ENCODE measurements at places on chromosomes 7 and 10.

GRCh38 chr10:86944471-86944870 is 12.9 kb downstream of the MMRN2 start:
- no peak overlapping the region for H3K27ac ChIP-seq
- no peaks in the 10 kb centered on the region for H3K36me3 ChIP-seq
- H3K4me3 ChIP-seq = no peak overlapping the region
- no peak for DNase-seq
- no peaks in the 10 kb centered on the region for H3K27me3 ChIP-seq
- H3K4me1 ChIP-seq = no peaks in the 10 kb centered on the region

GRCh38 chr7:102287981-102288278 is 1.3 kb downstream of the SH2B2 start:
- H3K36me3 ChIP-seq = no peaks in the 10 kb centered on the region
- H3K27ac ChIP-seq = no peak overlapping the region
- DNase-seq = no peak
- peaks cover 5% of the 10 kb centered on the region for H3K4me1 ChIP-seq

GRCh38 chr7:95322396-95322795 is 1.9 kb downstream of the PON1 start:
- no peaks in the 10 kb centered on the region for H3K27me3 ChIP-seq
- H3K4me3 ChIP-seq = no peak overlapping the region
- DNase-seq = no peak
- H3K4me1 ChIP-seq = no peaks in the 10 kb centered on the region

GRCh38 chr10:29688230-29688661 is 53.5 kb upstream of the SVIL start:
- no peaks in the 10 kb centered on the region for H3K4me1 ChIP-seq
- H3K36me3 ChIP-seq = no peaks in the 10 kb centered on the region
- H3K4me3 ChIP-seq = no peak overlapping the region
- no peak for DNase-seq
- no peaks in the 10 kb centered on the region for H3K27me3 ChIP-seq
- H3K27ac ChIP-seq = no peak overlapping the region

DNA sequence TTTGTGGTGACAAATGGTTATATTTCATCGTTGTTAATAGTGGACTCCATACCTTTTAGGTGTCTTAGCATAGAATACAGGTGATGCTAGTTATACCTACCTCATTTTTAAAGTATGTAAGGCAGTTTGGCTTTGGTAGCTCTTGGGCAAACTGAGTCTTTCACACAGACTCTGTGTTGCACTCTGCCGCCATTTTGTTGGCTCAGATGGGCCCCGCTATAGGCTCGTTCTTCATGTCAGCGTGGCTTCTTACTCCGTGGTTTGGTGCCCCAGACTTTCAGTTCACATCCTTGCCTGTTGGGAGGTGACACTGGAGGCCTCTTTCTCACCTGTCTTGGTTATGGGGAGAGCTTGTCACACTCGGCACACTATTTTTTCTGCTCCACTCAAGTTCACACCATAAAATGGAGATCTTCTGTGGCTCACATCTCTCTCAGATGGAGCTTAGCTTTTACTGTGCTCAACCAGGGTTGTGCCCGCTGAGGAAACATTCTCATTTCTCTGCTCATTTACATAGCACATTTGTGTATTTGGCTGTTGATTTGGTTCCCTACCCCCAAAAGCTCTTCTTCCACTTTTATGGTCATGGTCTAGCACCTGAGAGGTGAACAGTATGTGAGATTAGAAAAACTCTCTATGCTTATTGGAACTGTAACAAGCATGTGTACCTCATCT is 178.5 kb downstream of the ARID5B start:
- peaks cover 43% of the 10 kb centered on the region for H3K4me1 ChIP-seq
- no peak for DNase-seq
- H3K4me3 ChIP-seq = no peak overlapping the region
- H3K27me3 ChIP-seq = no peaks in the 10 kb centered on the region
- no peak overlapping the region for H3K27ac ChIP-seq

DNA sequence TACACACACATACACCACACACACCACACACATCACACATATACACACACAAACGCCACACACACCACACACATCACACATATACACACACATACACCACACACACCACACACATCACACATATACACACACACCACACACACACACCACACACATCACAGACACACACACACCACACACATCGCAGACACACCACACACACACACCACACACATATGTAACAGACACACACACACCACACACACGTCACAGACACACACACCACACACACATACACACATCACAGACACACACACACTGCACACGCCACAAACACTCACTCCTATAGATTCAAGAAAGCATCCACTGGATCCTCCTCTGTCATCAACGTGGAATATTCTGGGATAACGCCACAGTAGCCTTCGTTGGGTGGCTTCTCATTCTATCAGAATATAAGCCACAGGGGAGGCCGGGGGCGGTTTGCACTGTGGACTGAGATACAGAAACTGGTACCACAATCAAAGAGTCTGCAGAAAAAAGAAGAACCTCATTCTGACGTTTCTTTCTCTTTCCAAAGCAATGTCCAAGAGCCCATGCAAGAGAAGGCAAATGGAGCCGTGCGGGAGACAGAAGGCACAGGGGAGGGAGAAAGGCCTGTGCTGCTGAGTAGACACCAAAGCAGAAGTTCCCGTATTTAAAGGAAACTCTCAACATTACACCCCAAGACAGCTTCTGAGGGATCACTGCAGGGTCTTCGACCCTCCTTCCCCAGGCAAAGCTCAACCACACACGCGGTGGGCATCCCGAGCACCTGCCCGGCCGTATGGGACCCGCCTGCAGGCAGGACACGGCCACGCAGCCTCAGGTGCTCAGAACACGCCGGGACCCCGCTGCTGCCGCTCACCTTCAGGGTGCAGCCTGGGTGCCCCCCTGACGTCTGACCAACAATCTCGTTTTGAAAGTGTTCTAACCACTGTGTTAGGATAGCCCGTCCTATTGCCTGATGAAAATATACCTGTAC is 321.2 kb downstream of the DNAJB6 start:
- DNase-seq = no peak
- H3K4me1 ChIP-seq = no peaks in the 10 kb centered on the region
- no peak overlapping the region for H3K27ac ChIP-seq
- H3K27me3 ChIP-seq = no peaks in the 10 kb centered on the region
- H3K36me3 ChIP-seq = no peaks in the 10 kb centered on the region

GRCh38 chr10:82256275-82256674 is 381.3 kb downstream of the NRG3 start:
- no peak overlapping the region for H3K27ac ChIP-seq
- peaks cover 8% of the 10 kb centered on the region for H3K4me1 ChIP-seq
- no peaks in the 10 kb centered on the region for H3K36me3 ChIP-seq
- no peak overlapping the region for H3K4me3 ChIP-seq

DNA sequence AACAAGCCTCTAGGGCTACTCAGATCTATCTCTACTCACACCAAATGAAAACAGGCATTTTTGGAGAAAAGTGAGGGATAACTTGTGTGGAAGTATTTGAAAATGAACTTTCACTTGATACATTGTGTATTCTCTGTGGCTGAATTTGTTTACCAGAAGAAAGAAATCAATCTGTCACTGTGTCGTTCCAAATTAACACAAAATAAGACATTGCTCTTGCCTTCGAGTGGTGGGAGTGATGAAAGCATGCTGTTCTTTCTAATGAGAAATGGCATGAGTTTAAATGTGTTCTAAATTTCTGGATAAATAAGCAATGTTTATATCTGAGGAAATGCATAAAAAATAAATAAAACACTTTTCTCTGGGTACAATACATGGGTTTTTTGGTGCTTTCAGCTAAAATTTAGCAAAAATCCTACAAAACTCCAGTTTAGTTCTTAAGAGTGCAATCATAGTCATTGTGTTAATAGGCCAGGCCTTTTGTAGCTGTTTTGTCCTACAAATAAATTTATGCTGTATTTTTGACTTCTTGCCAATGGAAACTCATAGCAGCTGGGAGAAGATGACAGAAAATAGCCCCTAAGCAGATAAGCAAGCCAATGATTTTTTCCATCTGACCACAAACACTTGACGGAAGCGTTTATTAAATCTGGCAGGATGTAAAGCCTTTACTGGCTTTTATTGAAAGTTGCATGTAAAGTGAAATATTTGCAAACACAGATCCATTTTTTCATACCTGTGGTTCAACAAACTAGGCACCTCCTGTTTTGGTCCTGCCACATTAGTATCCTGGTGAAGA is 1064.1 kb upstream of the GHITM start:
- no peaks in the 10 kb centered on the region for H3K4me1 ChIP-seq
- H3K36me3 ChIP-seq = no peaks in the 10 kb centered on the region
- no peaks in the 10 kb centered on the region for H3K27me3 ChIP-seq
- DNase-seq = no peak
- no peak overlapping the region for H3K27ac ChIP-seq

DNA sequence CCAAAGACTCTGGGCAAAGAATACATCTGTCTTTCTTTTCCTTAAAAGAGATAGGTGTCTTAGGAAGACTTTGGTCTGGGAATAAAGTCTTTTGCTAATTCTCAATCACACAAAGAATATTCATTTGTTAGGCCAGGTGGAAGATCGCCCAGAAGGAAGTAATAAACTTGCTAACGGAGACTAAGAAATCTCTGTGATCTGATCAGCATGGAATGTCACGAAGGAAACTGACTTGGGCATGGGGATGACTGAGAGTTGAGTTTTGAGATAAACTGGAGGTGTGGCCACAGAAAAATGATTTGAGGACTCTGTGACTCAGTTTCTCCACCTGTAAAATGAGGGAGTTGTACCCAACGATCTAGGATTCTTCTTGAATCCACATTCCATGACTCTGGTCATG is 161.1 kb upstream of the SVIL start:
- no peak overlapping the region for H3K4me3 ChIP-seq
- peak overlapping the region; percentile 62 for H3K27ac ChIP-seq
- no peaks in the 10 kb centered on the region for H3K4me1 ChIP-seq

DNA sequence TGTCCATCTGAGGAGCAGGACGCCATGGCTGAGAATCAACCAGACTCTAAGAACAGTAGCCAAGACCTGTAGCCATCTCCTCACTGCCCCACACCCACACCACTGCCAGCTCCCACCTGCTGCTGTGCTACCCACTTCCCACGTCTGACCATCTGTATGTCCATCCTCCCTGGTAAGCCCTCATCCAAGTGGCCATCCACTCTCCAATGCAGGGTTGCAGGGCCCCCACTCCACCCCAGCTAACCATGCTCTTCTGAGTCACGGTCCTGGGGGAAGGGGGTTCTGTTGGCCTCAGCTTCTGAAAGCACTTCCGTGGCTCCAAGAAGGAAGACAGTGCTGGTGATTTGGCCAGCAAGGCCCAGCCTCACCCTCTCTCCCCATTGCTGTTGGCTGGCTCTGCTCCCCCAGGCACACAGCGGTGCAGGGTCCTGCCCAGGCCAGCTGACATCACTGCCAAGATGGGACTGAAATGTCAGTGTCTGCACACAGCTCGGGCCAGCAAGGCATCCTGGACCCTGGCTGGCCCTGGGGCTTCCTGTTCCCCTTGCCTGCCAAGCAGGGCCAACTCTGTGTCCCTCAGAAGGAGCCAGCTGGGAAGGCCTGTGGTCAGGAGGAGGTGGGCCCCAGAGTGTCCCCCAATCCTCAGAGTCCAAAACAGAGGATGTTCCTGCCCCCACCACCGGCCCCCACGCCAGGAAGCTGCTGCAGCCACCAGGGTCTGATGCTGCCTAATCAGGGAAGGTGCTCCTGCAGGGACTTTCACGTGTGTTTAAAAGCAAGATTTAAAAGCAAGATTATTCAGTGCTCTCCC is 17.5 kb downstream of the RASGEF1A start:
- no peaks in the 10 kb centered on the region for H3K36me3 ChIP-seq
- peak; percentile 50 for DNase-seq
- H3K27me3 ChIP-seq = no peaks in the 10 kb centered on the region
- H3K27ac ChIP-seq = no peak overlapping the region

All from pancreas (tissue), 10 donors.